ENCODE measurements at places on chromosomes 3 and 15.

- no peaks in the 10 kb centered on the region for H3K27me3 ChIP-seq
- no peak for DNase-seq
- no peak overlapping the region for H3K4me3 ChIP-seq
These were observed 170.0 kb downstream of the NR2F2 start for GRCh38 chr15:96500508-96500907.

DNA sequence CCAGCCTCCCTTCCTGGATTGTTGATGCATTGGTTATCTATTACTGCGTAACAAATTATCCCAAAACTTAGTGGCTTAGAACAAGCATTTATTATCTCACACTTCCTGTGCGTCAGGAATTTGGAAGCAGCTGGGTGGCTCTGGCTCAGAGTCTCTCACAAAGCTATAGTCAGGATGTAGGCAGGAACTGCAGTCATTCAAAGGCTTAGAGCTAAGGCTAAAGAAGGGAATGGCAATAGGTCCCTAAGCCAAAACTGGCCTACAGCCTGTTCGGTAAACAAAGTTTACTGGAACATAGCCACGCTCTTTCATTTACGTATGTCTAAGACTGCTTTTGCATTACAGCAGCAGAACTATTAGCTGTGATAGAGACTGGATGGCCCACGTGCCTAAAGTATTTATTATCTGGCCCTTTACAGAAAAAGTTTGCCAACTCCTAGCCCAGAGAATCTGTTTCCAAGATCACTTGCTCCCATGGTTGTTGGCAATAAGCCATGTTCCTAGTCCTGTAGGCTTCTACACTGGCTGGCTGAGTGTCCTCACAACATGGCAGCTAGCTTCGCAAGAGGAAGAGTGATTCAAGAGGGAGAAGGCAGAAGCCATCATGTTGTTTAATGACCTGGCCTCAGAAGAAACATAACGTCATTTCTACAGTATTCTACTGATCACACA lies 132.4 kb downstream of the SNRK start:
- H3K27me3 ChIP-seq = no peaks in the 10 kb centered on the region
- no peak overlapping the region for H3K27ac ChIP-seq
- H3K4me1 ChIP-seq = no peaks in the 10 kb centered on the region
- no peak for DNase-seq

GRCh38 chr3:20811006-20811405 lies 625.0 kb upstream of the SGO1 start:
- DNase-seq = no peak
- H3K27ac ChIP-seq = no peak overlapping the region

DNA sequence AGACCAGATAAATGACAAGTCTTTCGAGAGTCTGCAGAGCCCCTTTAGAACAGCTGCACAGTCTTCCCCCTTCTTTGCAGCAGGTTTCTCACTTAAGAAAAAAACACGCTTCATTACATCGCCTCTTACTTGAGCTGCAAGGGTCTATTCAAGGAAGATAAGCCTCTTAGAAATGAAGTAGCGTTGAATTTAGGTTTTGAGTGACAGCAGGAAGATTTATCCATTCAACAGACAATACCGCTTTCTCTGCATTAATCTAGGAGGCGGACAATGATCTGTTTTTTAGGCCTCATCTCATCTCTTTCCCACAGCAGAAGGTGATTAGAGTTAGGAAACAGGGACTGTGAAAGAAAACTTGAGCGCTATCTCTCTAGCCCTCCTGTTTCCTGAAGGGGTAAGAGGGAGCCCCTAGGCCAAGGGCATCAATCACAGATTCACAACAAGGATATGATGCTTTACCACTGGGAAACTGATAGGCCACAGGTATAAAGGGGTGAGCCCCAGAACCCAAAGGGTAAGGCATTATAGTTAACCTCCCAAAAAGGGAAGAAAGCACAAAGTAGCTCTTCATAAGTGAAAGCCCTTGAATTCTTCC lies 84.3 kb downstream of the MECOM start:
- H3K4me1 ChIP-seq = no peaks in the 10 kb centered on the region
- DNase-seq = no peak
- H3K27me3 ChIP-seq = peaks cover 25% of the 10 kb centered on the region
- no peaks in the 10 kb centered on the region for H3K36me3 ChIP-seq
- H3K4me3 ChIP-seq = no peak overlapping the region
- no peak overlapping the region for H3K27ac ChIP-seq

- H3K4me3 ChIP-seq = no peak overlapping the region
- no peaks in the 10 kb centered on the region for H3K4me1 ChIP-seq
- H3K27ac ChIP-seq = no peak overlapping the region
- DNase-seq = no peak
These were observed 102.8 kb downstream of the KCNH8 start for GRCh38 chr3:19250959-19251610.

DNA sequence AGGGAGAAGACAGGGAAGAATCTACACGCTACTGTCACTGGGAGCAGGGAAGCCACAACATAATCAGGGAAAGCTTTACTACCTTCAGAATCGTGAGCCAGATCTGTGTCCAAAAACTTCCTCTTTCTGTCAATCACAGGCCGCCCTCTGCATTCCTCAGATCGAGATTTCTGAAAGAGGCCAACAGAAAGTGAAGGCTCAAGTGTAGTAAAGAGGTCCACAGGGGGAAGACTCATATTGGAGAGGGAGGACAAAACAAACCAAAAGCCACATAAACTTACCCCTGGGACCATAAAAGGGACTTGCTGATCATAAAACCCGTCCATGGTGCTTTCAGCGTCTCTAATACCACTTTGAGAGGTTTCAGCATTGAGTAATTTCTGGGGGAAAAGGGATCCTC lies 3.3 kb downstream of the ETV5 start:
- no peaks in the 10 kb centered on the region for H3K36me3 ChIP-seq
- no peak overlapping the region for H3K4me3 ChIP-seq
- H3K4me1 ChIP-seq = peaks cover 31% of the 10 kb centered on the region
- peaks cover 76% of the 10 kb centered on the region for H3K27me3 ChIP-seq
- no peak for DNase-seq

DNA sequence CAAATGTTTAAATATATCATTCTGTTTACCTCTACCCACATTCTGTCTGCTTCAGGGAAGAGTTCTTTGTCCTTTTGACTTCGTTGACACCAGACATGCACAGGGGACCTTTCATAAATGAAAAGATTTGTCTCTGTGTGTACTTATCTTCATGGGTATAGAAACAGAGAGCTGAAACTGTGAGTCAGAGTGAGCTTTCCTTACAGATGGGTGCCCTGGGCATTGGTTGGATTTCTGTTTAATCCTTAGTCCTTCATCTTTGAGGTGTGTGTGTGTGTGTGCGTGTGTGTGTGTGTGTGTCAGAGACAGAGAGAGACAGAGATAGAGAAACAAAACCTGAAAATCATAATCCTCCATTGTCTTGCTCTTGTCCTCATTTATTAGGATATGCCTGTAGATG lies 517.4 kb downstream of the TUSC7 start:
- H3K27me3 ChIP-seq = no peaks in the 10 kb centered on the region
- no peaks in the 10 kb centered on the region for H3K36me3 ChIP-seq

GRCh38 chr3:29686889-29687592 lies 406.2 kb downstream of the RBMS3 start:
- no peak for DNase-seq
- H3K27ac ChIP-seq = no peak overlapping the region
- H3K4me3 ChIP-seq = no peak overlapping the region
- no peaks in the 10 kb centered on the region for H3K27me3 ChIP-seq

All from activated CD8-positive, alpha-beta memory T cell treated with anti-CD3 and anti-CD28 coated beads, Interleukin-2, amount 10 ng/mL, durations not matched to agents 7 days and 5 days (primary cell).